ENCODE measurements at places on chromosomes 7 and 10. TPM values are rescaled to one million over a fixed set of nuclear protein-coding genes. Genes with fewer than 3 reads are reported as not detected.

Gene BHLHA15
- not detected for polyA plus RNA-seq

Gene ADAM22
- polyA plus RNA-seq, result 0.23 TPM

Gene SHH
- 0.60 TPM for polyA plus RNA-seq

Gene PKD2L1
- polyA plus RNA-seq, result 4.2 TPM

Gene OR2A12
- not detected for polyA plus RNA-seq

Gene RET
- not detected for polyA plus RNA-seq

Gene PIK3CG
- 1.8 TPM for polyA plus RNA-seq

Gene POLR2J2
- polyA plus RNA-seq, result not detected

Gene AKR1C8
- not detected for polyA plus RNA-seq

Gene KCNIP2
- not detected for polyA plus RNA-seq

Gene KCNMA1
- polyA plus RNA-seq, result 16.8 TPM

Gene RGR
- polyA plus RNA-seq, result not detected

Gene TUBAL3
- polyA plus RNA-seq, result 40.8 TPM

Gene AHR
- 9.0 TPM for polyA plus RNA-seq

Gene CRPPA
- 1.2 TPM for polyA plus RNA-seq

Gene EIF4H
- polyA plus RNA-seq, result 196 TPM

Gene ADO
- 5.4 TPM for polyA plus RNA-seq

Gene GPER1
- polyA plus RNA-seq, result 4.2 TPM

Gene SFTPA1
- polyA plus RNA-seq, result 0.39 TPM

Gene MRLN
- not detected for polyA plus RNA-seq

Gene KAZALD1
- polyA plus RNA-seq, result 25.7 TPM

Gene TMEM60
- 18.0 TPM for polyA plus RNA-seq

Gene SFRP4
- 0.23 TPM for polyA plus RNA-seq

Gene CYP3A7
- 0.46 TPM for polyA plus RNA-seq

Gene ZNF485
- 0.46 TPM for polyA plus RNA-seq

Gene HOXA4
- not detected for polyA plus RNA-seq

Gene AQP1
- 7.8 TPM for polyA plus RNA-seq

Gene PGAM2
- polyA plus RNA-seq, result not detected

Gene CALHM2
- 20.4 TPM for polyA plus RNA-seq

Gene ZNF107
- 1.6 TPM for polyA plus RNA-seq

Measured in sigmoid colon (tissue), 7 donors.